ENCODE measurements at places on chromosomes 5 and 9. TPM values are rescaled to one million over a fixed set of nuclear protein-coding genes. Genes with fewer than 3 reads are reported as not detected.

Gene ECM2
- not detected for polyA plus RNA-seq

Gene DDX4
- 0.54 TPM for polyA plus RNA-seq

Gene CATSPER3
- polyA plus RNA-seq = 0.80 TPM

Gene LRRC26
- polyA plus RNA-seq = 2.2 TPM

Gene UCK1
- polyA plus RNA-seq = 48.2 TPM

Gene INSL4
- polyA plus RNA-seq = not detected

Gene CYSRT1
- 1.3 TPM for polyA plus RNA-seq

Gene PHAX
- 36.7 TPM for polyA plus RNA-seq

Gene PDLIM4
- not detected for polyA plus RNA-seq

Gene JADE2
- 1.9 TPM for polyA plus RNA-seq

Gene TMEM161B
- 77.6 TPM for polyA plus RNA-seq

Gene ZBTB34
- polyA plus RNA-seq = 19.5 TPM

Gene IL3
- polyA plus RNA-seq = not detected

Gene CARTPT
- not detected for polyA plus RNA-seq

Gene GLRA1
- polyA plus RNA-seq = not detected
